Gastrocnemius medialis (tissue), 4 donors: ENCODE measurements at places on chromosomes 6 and 20. TPM values are rescaled to one million over a fixed set of nuclear protein-coding genes. Genes with fewer than 3 reads are reported as not detected.
A peak's percentile ranks its signal among the peaks of the same experiment; 100 is the strongest.

- H3K27me3 ChIP-seq: no peaks in the 10 kb centered on the region
- DNase-seq: no peak
- H3K4me3 ChIP-seq: no peak overlapping the region
- H3K36me3 ChIP-seq: no peaks in the 10 kb centered on the region
- H3K27ac ChIP-seq: no peak overlapping the region
These were observed 45.6 kb upstream of the IPCEF1 start for GRCh38 chr6:154402081-154402780.

DNA sequence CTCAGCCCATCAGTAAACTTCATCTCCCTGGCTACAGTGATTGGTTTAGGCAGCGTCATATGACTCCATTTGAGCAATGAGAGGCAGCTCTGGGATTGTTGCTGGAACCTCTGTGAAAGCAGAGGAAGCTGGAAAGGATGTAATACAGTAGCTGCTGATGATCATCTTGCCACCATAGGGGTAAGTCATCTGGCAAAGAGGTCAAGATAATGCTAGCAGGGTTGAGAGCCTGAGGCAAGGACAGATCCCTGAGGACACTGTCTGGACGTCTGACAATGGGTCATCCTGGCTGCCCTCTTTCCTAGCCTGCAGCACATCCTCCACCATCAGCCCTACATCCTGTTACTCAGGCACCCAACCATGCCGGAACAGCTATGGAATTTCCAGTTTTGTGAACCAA lies 25.5 kb upstream of the FKBP1A start:
- DNase-seq: no peak
- no peaks in the 10 kb centered on the region for H3K4me1 ChIP-seq
- H3K4me3 ChIP-seq: no peak overlapping the region

Gene LRFN2
- total RNA-seq: not detected

DNA sequence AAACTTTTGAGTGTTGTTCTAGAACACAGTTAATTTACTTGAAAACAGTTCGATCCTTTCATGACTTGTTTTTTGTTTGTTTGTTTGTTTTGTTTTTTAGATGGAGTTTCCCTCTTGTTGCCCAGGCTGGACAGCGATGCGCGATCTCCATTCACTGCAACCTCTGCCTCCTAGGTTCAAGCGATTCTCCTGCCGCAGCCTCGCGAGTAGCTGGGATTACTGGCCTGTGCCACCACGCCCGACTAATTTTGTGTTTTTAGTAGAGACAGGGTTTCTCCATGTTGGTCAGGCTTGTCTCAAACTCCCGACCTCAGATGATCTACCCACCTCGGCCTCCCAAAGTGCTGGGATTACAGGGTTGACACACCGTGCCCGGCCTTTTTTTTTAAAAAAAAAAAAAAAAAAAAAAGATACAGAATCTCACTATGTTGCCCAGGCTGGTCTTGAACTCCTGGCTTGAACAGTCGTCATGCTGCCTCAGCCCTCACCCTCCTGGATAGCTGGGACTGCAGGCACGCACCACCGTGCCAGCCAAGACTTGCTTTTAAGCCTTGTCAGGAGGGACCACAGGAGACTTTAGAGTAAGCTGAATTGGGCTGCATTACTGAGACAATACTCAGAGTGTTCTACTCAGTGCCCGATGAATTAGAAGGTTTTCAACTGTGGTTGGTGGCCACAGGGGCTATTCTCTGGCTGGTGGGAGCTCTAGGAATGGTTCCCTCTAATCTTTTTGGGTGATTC lies 76.7 kb upstream of the SLC22A16 start:
- no peak overlapping the region for H3K4me3 ChIP-seq
- H3K4me1 ChIP-seq: no peaks in the 10 kb centered on the region
- no peak for DNase-seq
- H3K27ac ChIP-seq: no peak overlapping the region

Gene TMEM74B
- not detected for total RNA-seq

DNA sequence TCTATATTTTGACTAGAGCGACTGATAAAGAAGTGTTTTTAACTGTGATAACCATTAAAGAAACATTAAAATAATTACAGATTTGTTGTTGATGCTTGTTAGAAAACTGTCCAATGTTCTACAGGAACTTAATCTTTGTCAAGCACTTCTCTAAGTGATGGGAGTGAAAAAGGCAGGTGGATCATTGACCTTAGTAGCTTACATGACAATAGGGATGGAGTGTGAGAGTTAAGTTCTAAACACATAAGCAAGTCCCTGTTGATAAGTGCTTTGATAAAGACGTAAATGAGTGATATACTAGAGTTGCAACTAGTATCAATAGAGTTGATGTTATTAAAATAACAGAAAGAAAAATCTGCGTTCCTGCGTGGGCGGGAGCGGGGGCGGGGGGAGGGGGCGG lies 931.5 kb upstream of the EPHA7 start:
- H3K36me3 ChIP-seq: no peaks in the 10 kb centered on the region
- no peak for DNase-seq
- no peak overlapping the region for H3K27ac ChIP-seq
- no peaks in the 10 kb centered on the region for H3K4me1 ChIP-seq
- H3K4me3 ChIP-seq: no peak overlapping the region

Gene RIMS1
- 1.1 TPM for total RNA-seq

- H3K36me3 ChIP-seq: no peaks in the 10 kb centered on the region
- DNase-seq: no peak
These were observed 43.0 kb upstream of the CCR6 start for GRCh38 chr6:167079853-167080297.

Gene GJA10
- total RNA-seq: not detected

Gene BRPF3
- 34.5 TPM for total RNA-seq

GRCh38 chr6:85580878-85581267 lies 12.8 kb downstream of the SNX14 start:
- H3K4me1 ChIP-seq: peaks cover 50% of the 10 kb centered on the region
- no peak overlapping the region for H3K4me3 ChIP-seq
- peak; percentile 6 for DNase-seq
- peak overlapping the region; percentile 72 for H3K27ac ChIP-seq
- H3K36me3 ChIP-seq: no peaks in the 10 kb centered on the region

Gene LGSN
- total RNA-seq: not detected

DNA sequence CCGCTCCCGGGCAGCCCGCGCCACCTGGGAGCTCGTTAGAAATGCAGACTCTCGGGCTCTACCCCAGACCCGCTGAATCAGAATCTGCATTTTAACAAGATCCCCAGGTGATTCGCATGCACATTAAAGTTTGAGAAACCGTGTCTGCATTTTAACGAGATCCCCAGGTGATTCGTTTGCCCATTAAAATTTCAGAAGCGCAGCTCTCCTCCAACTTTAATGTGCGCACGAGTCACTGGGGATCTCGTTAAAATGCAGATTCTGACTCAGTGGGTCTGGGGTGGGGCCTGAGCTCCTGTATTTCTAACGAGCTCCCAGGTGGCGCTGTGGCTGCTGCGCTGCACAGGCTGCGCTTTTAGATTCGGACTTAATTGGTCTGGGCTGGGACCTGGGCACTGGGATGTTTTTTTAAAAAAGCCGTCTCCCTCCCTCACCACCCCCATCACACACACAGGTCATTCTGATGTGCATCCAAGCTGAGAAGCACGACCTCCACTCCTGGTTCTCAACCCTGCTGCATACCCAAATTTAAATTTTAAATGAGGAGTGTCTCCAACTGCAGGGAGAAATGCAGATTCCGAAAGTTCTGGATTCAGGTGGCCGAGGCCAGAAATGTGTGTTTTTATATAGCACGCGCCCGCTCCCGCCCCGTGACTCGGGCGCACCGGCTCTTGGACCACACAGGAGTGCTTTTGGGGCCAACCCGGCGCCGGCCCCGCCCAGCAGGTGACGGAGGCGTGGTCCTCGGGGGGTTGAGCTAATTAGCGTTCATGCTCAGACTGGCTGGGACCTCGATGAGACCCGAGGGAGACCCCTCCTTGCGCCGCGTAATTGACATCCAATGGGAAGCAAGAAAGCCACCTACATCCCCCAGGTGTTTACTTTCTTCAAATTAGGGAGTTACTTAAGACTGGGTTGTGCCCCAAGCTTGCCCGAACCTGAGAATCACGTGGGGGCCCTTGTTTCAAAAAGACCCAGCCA lies 85.8 kb downstream of the ZFP64 start:
- H3K27me3 ChIP-seq: peaks cover 38% of the 10 kb centered on the region
- H3K4me1 ChIP-seq: peaks cover 13% of the 10 kb centered on the region
- no peak for DNase-seq
- no peak overlapping the region for H3K27ac ChIP-seq

Gene TBC1D20
- total RNA-seq: 33.5 TPM

- H3K27ac ChIP-seq: no peak overlapping the region
- H3K4me3 ChIP-seq: no peak overlapping the region
These were observed 96.0 kb downstream of the DTD1 start for GRCh38 chr20:18683839-18684238.

GRCh38 chr6:131586543-131586942 lies 13.5 kb downstream of the ARG1 start:
- no peaks in the 10 kb centered on the region for H3K4me1 ChIP-seq
- no peak overlapping the region for H3K4me3 ChIP-seq
- H3K27ac ChIP-seq: no peak overlapping the region
- peaks cover 60% of the 10 kb centered on the region for H3K36me3 ChIP-seq
- H3K27me3 ChIP-seq: no peaks in the 10 kb centered on the region

GRCh38 chr6:5763407-5763806 lies 243.3 kb downstream of the NRN1 start:
- H3K4me3 ChIP-seq: no peak overlapping the region
- DNase-seq: no peak
- H3K36me3 ChIP-seq: no peaks in the 10 kb centered on the region
- peak overlapping the region; percentile 87 for H3K27ac ChIP-seq
- peaks cover 18% of the 10 kb centered on the region for H3K4me1 ChIP-seq

Gene GRM4
- not detected for total RNA-seq

Gene SYNDIG1
- total RNA-seq: 0.20 TPM

Gene DLL1
- total RNA-seq: 3.7 TPM

DNA sequence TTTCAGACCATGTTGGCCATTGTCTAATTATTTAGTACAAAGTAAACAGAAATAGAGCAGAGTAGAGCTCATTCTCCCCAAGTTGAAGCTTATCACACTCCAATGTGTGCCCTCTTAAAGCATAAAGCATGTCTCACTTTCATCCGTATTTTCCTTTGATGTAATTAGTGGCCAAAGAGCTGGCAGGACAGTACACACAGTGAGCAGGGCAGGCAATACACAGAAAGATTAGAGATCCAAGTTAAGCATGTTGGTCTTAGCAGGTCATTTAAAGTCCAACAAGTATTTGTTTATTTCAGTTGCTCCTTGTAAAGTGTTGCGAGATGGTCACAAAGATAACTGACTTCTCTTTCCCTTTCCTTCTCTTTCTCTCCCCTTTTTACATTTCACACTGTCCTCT lies 47.2 kb downstream of the RFX6 start:
- no peaks in the 10 kb centered on the region for H3K4me1 ChIP-seq
- H3K27ac ChIP-seq: no peak overlapping the region
- no peaks in the 10 kb centered on the region for H3K27me3 ChIP-seq
- H3K36me3 ChIP-seq: no peaks in the 10 kb centered on the region
- no peak for DNase-seq

GRCh38 chr20:34388000-34388399 lies 24.9 kb downstream of the ITCH start:
- no peak for DNase-seq
- H3K36me3 ChIP-seq: no peaks in the 10 kb centered on the region
- H3K27me3 ChIP-seq: no peaks in the 10 kb centered on the region
- no peak overlapping the region for H3K27ac ChIP-seq
- peaks cover 42% of the 10 kb centered on the region for H3K4me1 ChIP-seq
- H3K4me3 ChIP-seq: no peak overlapping the region

DNA sequence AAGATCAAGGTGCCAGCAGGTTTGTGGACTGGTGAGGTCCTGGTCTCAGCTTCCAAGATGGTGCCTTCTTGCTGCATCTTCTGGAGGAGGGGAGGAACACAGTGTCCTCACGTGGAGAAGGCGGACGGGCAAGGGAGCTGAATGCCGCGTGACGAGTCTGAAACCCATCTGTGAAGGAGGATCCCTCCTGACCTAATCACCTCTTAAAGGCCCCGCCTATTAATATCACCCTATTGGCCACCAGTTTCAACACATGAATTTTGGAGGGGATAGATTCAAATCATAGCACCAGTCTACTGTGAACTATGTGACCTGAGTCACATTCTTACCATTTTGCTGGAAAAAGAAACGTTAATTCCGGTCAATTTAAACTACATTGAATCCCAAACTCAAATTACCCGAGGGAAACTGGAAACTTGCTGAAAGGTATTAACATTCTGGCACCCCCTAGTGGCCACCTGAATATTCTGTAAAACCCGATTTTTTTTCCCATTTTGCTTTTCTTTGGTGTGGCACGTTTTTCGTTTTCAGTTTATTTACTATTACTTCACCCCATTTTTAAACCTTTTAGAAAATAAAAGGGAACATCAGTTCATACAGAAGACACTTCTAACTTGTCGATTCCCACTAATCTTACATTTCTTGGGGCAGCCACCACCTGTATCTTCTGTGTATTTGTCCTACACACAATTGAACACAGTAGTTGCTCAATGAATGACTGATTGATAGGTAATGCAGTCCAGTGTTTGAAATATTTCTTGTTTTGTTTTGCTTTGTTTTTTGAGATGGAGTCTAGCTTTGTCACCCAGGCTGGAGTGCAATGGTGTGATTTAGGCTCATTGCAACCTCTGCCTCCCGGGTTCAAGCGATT lies 17.9 kb upstream of the CCDC170 start:
- no peak for DNase-seq
- no peaks in the 10 kb centered on the region for H3K36me3 ChIP-seq
- no peak overlapping the region for H3K27ac ChIP-seq
- H3K27me3 ChIP-seq: no peaks in the 10 kb centered on the region
- no peaks in the 10 kb centered on the region for H3K4me1 ChIP-seq

- DNase-seq: no peak
- H3K36me3 ChIP-seq: no peaks in the 10 kb centered on the region
- H3K4me1 ChIP-seq: peaks cover 18% of the 10 kb centered on the region
- no peak overlapping the region for H3K27ac ChIP-seq
- H3K4me3 ChIP-seq: no peak overlapping the region
- no peaks in the 10 kb centered on the region for H3K27me3 ChIP-seq
These were observed 30.8 kb downstream of the KIF16B start for GRCh38 chr20:16542477-16542876.

DNA sequence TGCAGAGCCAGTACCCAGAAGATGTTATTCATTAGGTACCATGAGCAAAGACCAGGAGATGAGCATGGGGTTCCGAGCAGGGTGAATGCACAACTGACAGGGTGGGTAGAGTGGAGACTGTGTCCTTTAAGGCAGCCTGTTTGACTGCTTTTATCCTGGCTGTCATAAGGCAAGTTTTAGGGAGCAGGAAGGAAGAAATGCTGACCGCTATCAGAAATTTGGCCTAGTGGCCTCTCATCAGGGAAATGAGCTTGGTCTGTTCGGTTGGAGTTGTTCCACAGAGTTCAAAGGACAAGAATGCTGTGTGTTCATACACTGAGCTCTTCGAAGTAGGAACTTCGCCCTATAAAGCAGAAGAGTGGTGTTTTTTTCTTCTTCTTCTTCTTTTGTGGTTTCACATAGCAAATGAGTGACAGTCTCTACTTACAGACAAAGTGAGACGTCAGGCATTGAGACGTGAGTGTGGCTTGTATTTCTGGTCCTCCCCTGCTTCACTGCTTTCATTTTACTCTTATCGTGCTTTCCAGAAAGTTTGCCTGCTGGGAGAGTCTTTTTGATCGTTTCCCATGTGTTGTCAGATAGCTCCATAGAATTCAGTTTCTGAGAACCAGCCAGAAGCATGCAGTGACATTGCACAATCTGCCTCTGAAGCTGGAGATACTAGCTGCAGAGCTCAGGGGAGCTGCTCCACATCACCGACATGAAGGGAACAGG lies at the start of gene CASS4:
CASS4 (plus strand) TSS at position 502 of the 714 bp plus-strand sequence; CDS start at position 701, 199 bp downstream.
- no peak for DNase-seq
- no peaks in the 10 kb centered on the region for H3K36me3 ChIP-seq
- H3K27me3 ChIP-seq: no peaks in the 10 kb centered on the region
- no peaks in the 10 kb centered on the region for H3K4me1 ChIP-seq
- peak within 1 kb of the TSS; percentile 19 for H3K27ac ChIP-seq
